Fibroblast of lung (primary cell): ENCODE measurements at places on chromosomes 5 and 9. TPM values are rescaled to one million over a fixed set of nuclear protein-coding genes. Genes with fewer than 3 reads are reported as not detected.

Gene IL5
- total RNA-seq: not detected in 2 replicates

Gene PGM5
- total RNA-seq: 37.5 and 113 TPM in 2 replicates

Gene ORM2
- total RNA-seq: not detected in 2 replicates

Gene PAEP
- total RNA-seq: not detected in 2 replicates

Gene TNPO1
- 207 and 226 TPM in 2 replicates for total RNA-seq
